ENCODE measurements at places on chromosomes 13 and 19. TPM values are rescaled to one million over a fixed set of nuclear protein-coding genes. Genes with fewer than 3 reads are reported as not detected.

Gene DLEU7
- not detected for total RNA-seq

Gene CLEC11A
- total RNA-seq: 19.5 TPM

Gene ZNF100
- total RNA-seq: 3.4 TPM

Gene AP2S1
- 277 TPM for total RNA-seq

Gene FARP1
- 20.9 TPM for total RNA-seq

Gene S1PR5
- not detected for total RNA-seq

Gene COL5A3
- total RNA-seq: 0.05 TPM

Gene DIS3
- 33.0 TPM for total RNA-seq

Measured in mammary microvascular endothelial cell (primary cell).